NCI-H187 treated with DMSO at 0.1 percent for 48 hours (cell line): ENCODE measurements at places on chromosomes 2 and 18.

- DNase-seq: no peak
Observed at GRCh38 chr18:22879293-22879692, 53.8 kb upstream of the RBBP8 start.

GRCh38 chr2:74548900-74549826, 4.6 kb downstream of the LOXL3 start:
- DNase-seq: no peak

GRCh38 chr18:59220164-59220783, 316 bp downstream of the GRP start:
- DNase-seq: no peak

DNA sequence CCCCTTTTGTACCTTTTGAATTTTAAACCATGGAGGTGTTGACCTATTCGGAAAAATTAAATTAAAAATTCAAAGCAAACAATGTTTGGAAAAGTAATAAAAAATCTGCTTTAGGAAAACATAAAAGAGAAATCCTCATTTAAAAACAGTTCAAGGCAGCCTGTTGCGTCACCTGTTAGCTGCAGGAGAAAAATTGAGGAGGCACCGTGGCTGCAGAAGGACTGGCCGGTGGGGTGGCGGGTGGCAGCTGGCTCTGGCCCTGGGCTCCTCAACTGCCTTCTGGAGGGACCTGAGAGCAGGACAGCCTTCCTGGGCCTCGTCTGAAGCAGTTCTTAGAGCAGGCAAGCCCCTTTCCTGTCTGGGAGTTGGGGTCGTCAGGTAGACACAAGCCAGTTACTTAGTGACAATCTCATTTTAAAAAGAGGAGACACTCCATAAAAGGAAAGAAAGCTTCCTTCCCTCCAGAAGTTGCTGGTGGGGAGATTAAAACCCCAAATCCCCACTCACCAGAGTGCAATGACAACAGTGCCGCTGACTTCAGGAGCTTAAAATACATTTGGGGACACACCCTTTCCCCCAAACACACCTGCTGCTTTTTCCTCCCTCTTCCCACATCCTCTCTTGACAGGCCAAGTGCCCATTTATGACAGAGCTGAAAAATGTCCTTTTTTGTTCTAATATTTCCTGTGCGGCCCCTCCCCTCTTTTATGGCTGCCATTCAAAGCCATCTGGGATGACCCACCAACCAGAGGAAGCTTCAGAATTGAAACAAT, 9.7 kb downstream of the ZBTB7C start:
- DNase-seq: no peak

DNA sequence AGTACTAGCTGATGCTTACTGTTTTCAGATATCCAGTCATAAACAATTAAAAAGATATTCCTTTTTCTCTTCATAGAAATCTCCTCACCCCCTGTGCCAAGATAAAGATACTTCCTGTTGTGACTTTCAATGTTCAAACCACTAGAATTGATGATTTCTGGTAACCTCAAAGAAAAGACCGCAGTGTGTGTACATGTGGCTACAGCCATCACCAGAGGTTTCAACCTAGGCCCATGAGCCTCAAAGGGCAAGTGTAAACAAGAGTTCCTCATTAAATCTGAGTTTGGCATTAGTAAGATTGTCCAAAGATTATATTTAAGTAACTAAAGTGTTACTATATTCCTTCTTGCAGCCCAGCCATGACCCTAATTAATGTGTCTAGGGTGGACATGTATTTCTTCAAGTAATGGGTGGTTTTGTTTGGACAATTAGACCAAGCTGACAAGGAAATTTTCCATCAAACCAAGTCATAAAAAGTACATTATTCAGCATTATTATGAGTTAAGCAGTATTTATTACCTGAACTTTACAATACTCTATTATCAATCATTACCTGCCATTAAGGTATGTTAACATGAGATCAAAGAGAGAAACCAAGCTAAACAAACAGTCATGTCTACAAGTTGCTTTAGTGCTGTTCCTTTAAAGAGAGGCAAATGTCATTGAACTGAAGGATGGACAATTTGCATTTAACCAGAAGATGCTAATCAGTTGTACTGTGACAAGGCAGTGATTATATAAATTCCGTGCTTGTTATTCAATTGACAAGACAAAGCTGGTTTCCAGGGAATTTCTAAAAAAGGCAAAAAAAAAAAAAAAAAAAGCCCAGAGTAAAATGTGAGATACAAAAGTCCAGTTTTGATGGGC, 382.7 kb downstream of the LNPK start:
- no peak for DNase-seq

GRCh38 chr2:23375448-23375847, 9.5 kb upstream of the KLHL29 start:
- peak; percentile 14 for DNase-seq

DNA sequence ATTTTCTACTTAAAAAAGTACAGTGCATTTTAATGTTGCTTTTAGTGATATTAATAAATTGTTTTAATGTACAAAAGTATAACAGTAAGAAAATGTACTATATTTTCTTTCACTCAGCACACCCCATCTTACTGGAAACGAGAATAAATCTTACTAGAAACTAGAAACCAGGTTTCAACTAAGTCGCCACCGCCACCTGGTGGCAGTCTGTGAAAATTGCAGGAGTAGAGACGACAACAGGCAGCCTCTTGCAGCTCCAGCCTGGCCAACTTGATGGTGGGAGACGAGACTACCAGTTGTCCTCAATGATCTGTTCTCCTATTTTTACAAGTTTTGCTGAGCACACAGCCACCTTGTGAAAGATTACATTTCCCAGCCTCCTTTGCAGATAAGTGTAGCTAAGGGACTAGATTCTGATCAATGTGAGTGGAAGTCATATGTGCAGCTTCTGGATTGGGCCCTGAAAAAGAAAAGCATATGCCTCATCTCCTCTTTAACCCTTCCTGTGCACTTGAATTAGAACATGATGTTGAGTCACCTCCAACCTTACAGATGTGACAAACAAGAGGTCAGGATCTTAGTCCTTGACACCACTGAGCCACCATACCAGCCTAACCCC, 8.7 kb downstream of the OTOF start:
- DNase-seq: peak; percentile 60
